Smooth muscle cell of trachea (primary cell): ENCODE measurements at places on chromosomes 13 and 19. TPM values are rescaled to one million over a fixed set of nuclear protein-coding genes. Genes with fewer than 3 reads are reported as not detected.

NTF4 gene
- total RNA-seq = not detected in 2 replicates

MBD3L2B gene
- not detected in 2 replicates for total RNA-seq

LRRC63 gene
- 0.17 and 0.29 TPM in 2 replicates for total RNA-seq

ZNF439 gene
- 6.9 and 7.4 TPM in 2 replicates for total RNA-seq

UQCR11 gene
- 59.3 and 98.6 TPM in 2 replicates for total RNA-seq

HOMER3 gene
- 76.1 and 86.0 TPM in 2 replicates for total RNA-seq

CYP4F2 gene
- total RNA-seq = not detected in 2 replicates

MED29 gene
- 17.9 and 34.4 TPM in 2 replicates for total RNA-seq
